ENCODE measurements at places on chromosomes 3 and 15. TPM values are rescaled to one million over a fixed set of nuclear protein-coding genes. Genes with fewer than 3 reads are reported as not detected.

Gene DHX36
- 34.6 TPM for total RNA-seq

Gene ERC2
- 0.19 TPM for total RNA-seq

Gene CILP
- total RNA-seq, result 0.12 TPM

Gene CMTM6
- total RNA-seq, result 108 TPM

Gene PHC3
- 29.7 TPM for total RNA-seq

Gene MESP2
- 0.15 TPM for total RNA-seq

DNA sequence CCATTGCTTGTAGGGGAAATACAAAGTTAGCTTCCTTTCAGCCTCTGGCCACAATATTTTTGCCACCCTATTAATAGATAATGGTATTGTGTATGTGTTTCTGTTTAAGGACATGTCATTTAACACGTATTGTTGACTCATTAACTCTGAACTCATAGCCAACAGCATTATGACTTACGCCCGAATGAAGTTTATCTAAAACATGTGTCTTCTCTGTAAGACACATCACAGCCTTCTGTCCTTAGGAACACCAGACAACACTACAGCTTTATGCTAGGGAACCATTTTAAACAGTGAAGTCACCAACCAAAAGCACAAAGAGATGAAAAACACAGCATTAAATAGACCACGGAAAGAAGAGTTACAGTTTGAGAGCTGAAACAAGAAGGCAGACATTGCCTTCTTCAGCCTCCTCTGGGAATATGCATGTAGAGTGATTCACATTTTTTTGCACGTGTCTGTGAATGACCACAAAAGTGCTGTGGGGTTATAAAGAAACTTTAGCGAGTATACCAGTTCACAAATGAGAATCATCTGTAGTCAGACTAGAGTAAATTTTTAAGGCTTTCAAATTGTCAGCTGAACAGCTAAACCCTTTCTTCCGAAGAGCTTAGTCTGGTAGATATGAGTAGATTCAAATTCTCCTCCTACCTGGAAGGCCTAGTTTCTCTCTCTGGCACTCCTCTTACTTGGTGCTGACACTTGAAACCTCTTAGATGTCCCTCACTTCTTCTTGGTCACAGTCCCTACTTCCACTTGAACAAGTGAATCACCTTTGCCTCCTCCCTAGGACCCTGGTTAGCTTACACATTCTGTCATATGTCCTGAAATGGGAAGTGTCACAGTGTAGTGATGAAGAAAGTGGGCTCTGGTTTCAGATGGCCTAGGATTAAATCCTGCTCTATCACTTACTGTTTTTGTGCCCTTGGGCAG, 32.2 kb downstream of the MCTP2 start:
- DNase-seq, result no peak

DNA sequence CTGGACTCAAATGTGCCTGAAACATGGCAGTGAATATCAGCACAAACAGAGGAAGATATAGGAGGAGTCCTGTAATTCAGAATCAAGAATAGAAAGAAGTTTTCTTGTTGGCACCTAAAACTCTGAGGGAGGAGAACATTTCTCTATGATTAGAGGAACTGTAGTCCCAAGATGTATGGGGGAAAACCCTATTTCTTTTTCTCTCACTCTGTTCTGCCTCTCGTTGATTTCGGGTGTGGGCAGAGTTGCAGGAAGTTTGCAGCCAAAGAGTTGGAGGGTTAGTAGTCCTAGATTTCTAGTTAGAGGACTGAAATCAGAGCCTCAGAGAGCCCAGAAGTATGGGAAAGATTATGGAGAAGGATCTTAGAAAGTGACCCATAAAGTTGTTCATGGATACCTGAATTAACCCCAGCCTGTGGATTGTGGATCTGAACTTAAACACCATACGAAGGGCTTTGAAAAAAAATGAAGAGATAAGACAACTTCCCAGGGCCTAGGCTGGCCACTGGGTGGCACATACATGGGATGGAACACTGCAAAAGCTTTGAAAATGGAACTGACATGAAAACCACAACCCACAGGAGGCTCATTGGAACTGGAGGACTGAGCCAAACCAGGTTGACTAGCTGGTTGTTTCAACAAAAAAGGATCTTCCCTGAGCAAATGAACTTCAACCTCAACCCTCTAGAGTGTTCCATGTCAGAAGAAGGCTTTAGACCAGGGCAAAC, 34.6 kb downstream of the FMN1 start:
- DNase-seq, result no peak

- DNase-seq, result no peak
Measured at GRCh38 chr3:30804984-30805383, 89.5 kb downstream of the GADL1 start.

GRCh38 chr3:46449755-46450552, 14.8 kb downstream of the LTF start:
- DNase-seq, result no peak

- DNase-seq, result no peak
Measured at GRCh38 chr3:72418856-72419255, 429.4 kb downstream of the SHQ1 start.

DNA sequence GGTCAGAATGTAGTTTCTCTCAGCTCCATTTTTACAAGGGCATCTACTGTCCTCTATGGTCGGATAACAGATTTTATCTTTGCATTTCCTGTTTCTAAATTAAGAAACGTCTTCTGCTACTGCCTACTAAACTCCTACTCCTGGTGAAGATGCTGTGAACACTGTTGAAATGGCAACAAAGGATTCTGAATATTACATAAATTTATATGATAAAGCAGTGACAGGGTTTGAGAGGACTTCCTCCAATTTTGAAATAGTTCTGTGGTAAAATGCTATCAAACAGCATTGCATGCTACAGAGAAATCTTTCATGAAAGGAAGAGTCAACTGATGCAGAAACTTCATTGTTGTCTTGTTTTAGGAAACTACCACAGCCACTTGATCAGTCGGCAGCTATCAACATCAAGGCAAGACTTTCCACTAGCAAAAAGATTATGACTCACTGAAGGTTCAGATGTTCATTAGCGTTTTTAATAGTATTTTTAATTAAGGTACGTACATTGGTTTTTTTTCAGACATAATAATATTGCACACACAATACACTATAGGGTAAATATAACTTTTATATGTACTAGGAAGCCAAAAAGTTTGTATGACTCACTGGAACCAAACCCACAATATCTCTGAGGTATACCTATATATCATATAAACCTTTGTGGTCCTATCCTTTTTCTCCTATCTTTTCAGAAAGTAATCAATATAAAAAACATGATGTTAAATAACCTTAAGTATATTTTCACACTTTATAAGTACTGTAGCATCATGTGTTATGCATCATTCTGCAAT, 156.1 kb downstream of the STAG1 start:
- no peak for DNase-seq

DNA sequence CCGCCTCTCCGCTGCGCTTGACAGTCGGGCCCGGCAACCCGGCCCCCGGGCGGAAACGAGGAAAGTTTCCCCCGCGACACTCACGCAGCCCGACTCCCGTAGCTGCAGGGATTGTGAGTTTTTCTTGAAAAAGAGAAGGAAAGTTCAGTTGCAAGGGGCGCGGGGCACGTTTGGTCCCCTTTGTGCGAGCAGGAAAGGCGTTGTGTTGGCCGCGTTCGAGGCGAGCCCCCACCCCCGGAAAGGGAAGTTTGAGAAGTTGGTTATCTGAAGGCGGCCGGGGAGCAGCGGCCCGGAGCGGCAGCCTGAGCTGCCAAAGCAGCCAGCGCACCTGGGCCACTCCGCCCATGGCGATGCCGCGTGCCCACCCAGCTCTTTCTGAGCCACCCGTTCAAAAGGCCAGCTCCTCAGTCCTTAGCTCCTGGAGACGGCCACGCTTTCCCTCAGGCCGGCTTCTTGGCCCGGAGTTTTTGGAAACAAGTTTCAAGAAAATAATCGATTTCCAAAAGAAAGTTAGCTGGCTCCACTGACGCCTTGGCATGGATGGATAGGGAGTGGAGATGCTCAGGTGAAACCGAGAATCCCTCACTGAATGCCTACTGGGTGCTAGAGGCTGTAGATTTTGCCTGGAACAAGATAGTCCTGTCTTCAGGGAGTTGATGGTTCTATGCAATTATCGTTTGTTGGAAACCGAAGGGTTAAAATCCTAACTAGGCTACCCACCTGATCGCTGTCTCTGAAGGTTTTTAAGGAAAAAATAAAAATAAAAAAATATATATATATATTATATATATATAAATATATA, 832 bp downstream of the TGFBR2 start:
- DNase-seq, result no peak

GRCh38 chr3:122903171-122903570, 108.3 kb downstream of the SLC49A4 start:
- DNase-seq, result no peak

DNA sequence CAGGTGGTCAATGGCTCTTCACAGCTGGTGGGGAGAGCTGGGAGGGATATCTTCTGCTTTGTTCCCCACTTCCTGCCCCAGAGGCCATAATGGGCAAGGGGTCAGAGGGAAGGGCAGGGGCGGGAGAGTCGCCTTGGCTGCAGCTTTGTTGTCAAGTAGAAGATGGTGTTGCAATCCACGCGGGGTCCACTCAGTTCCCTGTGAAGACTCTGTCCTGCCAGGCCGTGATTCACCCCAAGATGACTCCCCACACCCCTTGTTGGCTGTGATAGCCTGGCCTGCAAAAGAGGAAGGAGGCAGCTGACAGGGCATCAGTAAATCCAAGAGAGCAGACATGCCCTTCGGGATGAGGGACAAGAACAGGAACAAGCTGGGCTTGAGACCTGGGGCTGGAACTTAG, 6.9 kb downstream of the GALNT15 start:
- DNase-seq, result no peak

DNA sequence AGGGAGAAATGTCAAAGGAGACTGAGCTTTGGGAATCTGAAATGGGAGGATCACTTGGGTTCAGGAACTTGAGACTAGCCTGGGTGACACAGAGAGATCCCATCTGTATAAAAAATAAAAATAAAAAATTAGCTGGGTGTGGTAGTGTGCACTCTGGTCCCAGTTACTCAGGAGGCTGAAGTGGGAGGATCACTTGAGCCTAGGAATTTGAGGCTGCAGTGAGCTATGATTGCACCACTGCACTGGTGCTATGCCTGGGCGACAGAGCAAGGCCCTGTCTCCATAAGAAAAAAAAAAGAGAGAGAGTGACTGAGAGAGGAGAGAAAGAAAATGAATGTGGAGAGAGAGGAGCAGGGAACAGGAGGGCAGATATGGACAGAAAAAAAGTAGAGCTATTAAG, 72.8 kb downstream of the SENP2 start:
- DNase-seq, result no peak

- DNase-seq, result no peak
Measured at GRCh38 chr15:83697716-83698115, 43.8 kb downstream of the ADAMTSL3 start.

GRCh38 chr3:63528325-63529000, 124.0 kb upstream of the SNTN start:
- DNase-seq, result no peak
